ENCODE measurements at places on chromosomes 4 and X.

GRCh38 chrX:9530848-9531274 lies 66.0 kb downstream of the TBL1X start:
- DNase-seq: peak; percentile 95

- peak; percentile 0 for DNase-seq
These were observed 277.1 kb downstream of the KLHL13 start for GRCh38 chrX:117839544-117839943.

GRCh38 chr4:14792702-14793227 lies 209.5 kb upstream of the CPEB2 start:
- DNase-seq: no peak

- DNase-seq: no peak
These were observed 17.1 kb downstream of the USP46 start for GRCh38 chr4:52641854-52642563.

GRCh38 chrX:47573341-47574075 lies 8.7 kb upstream of the TIMP1 start:
- no peak for DNase-seq

DNA sequence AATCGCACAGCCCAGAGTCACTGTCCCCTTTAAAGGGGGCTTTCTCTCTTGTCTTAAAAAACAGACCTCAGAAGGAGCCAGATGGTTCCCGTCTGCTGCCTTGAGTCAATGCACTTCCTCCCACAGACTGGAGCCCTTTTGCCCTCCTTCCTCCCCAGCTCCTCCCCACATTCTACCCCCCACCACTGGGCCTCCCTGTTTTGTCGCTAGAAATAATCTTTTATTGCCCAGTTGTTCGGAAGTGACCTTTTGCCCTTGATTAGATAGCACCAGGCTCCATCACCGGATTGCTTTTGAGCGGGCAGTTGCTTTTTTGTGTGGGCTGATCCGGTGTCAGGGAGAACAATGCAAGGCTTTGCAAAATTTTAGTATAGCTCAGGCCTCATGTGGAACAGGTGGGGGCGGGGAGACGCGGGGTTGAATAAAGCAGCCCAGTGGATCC lies 47.7 kb downstream of the SPRY1 start:
- DNase-seq: peak; percentile 94

- DNase-seq: no peak
These were observed 10.9 kb downstream of the SAP30 start for GRCh38 chr4:173381610-173382009.

DNA sequence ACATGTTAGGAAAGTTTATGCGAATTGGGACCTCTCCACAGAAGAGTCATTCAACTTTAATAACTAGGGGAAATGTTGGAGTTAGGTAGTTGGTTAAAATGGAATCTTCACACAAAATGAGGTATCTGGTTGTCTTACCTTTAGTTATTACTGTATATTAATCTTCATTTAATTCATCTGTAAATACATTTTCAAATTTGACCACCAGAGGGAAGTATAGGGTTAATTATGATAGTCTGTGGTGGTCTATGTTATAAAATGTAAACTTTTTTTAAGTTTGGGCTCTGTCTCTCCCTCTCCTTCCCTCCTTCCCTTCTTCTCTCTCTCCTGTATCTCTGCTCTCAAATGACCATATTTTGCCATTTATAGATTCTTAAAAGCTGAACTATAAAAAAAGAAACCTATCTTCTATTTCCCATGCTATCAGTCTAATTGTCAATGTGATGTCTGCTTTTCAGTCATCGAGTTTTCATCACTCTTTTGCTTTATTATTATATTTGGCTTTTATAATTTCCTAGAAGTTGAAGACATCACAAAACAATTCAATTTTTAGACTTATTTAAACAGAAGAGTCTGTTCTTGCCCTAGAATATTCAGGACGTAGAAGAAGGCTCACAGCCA lies 49.8 kb downstream of the TMEM144 start:
- DNase-seq: peak; percentile 77

DNA sequence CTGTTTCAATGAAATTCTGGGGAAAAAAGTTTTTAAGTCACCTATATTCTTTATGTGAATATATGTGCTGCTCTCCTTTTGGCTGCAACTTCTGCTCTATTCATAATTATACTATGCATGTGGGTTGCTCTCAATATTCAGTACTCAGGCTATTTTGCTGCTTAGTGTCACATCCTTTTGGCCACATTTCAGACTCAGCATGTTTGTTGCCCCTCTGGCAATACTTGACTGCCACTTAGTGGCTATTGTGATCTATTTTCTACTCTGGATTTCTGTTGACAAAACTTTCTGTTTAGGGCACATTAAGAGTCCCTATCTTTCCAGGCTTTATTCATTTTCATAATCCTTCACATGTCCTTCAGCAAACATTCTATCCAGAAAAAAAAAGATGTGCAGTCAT lies 15.8 kb upstream of the CT45A1 start:
- DNase-seq: peak; percentile 10

GRCh38 chrX:25544641-25545040 lies 528.9 kb upstream of the ARX start:
- DNase-seq: no peak

DNA sequence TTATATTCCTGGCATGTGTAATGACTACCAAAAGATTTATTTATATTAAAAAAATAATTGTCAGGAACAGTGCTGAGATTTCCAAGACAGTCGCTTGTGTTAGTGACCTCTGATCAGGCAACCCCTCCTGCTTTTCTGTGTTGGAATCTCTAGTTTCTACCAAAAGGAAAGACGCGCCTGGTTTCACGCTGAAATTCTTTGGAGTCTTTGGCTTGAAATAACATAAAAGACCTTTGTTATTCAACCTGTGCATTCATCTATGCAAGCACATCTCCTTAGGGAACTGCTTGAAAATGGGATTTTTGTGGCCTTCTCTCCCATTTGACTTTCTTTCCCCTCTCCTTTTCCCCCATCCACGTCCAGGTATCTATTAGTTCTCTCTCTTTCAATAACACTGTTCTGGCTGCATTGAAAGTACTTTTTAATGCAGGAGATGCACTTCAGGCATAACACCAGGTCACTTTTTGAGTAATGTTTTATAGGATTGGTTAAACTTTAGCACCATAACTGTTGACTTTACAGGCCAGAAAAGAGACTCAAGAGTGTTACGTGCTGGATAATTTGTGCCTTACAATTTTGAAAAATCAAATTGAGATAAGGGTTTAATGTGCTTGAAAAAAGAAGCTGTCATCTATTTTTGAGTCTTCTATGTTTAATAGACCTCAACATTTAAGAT lies 172.7 kb downstream of the GPAT3 start:
- no peak for DNase-seq

GRCh38 chrX:52507331-52507730 lies 9.5 kb downstream of the XAGE1B start:
- no peak for DNase-seq

DNA sequence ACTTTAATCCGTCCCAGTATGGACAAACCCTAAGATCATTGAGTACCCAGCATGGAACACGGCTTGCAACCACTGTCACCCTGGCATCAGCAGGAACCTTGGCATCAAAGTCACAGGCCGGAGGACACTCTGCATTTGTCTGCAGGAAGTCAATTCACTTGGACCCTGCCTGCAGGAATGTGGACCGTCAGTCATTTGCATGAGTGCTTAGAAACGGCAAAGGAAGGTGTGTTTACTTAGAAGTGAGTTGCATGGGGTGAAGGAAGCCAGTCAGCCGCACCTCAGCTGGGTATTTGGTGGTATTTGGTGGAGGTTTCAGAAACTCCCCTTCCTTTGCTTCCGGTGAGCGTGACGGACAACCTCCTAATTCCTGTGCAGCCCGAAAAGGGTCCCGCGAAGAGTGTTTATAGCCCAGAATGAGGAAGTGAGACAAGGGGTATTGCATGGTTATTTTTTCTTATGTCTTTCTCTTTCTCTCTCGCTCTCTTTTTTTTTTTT lies 15.5 kb downstream of the P2RY8 start:
- DNase-seq: peak; percentile 92

DNA sequence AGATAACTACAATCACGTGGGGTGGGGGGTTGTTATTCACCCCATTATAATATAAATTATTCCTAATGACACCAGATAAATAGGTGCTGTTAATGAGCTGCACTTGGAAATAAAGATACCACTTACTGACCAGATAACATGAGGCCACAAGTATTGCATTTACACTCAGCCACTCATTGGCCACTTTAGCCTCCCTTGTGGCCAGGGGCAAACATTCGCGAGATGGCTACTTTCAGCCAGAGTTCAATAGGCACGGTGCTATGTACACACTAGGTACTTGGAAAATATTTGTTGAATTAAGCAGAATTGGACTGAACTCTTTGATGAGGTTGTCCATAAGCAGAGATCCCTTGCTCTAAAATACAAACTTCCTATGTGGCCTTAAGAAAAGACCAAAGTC lies 713.7 kb upstream of the TENM3 start:
- no peak for DNase-seq

- DNase-seq: no peak
These were observed 137.1 kb downstream of the MID1 start for GRCh38 chrX:10483191-10483831.

DNA sequence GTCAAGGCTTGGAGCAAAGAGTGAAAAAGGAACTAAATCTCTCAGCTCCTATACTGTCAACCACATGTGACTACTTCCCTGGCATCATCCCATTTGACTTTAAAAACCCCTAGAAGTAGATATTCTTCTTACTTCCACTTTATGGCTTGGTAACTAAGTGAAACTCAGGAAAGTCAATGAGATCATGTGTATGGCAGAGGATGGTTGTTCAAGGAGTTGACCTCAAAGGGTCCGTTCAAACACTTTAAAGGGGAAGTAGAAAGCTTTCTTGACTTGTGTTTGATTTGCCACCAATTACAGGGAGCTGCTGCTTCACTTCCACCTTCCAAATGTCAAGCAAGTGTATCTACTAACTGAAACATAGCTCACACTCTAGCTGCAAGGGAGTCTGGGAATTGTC lies 187.2 kb downstream of the RAB28 start:
- peak; percentile 1 for DNase-seq

GRCh38 chr4:144208074-144208473 lies 67.6 kb upstream of the GYPA start:
- no peak for DNase-seq

DNA sequence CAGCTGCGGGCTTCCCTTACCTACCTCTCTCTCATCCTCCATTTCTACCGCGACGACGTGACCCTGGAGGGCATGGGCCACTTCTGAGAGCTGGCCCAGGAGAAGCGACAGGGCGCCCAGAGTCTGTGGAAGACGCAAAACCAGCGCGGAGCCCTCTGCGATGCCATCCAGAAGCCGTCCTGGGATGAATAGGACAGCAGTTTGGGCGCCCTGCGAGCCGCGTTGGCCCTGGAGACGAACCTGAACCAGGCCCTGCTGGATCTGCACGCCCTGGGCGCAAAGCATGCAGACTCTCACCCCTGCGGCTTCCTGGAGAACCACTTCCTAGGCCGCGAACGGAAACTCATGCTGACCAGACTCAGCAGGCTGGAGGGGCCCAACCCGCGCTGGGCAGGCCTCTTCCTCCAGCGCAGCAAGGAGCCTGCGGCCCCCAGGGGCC lies 52.7 kb upstream of the TMPRSS11F start:
- no peak for DNase-seq

All from hematopoietic multipotent progenitor cell treated with erythropoietin and hydrocortisone succinate and interleukin-3 and kit ligand, for 4 days (in vitro differentiated cells).